ENCODE measurements at places on chromosomes 4 and X.

DNA sequence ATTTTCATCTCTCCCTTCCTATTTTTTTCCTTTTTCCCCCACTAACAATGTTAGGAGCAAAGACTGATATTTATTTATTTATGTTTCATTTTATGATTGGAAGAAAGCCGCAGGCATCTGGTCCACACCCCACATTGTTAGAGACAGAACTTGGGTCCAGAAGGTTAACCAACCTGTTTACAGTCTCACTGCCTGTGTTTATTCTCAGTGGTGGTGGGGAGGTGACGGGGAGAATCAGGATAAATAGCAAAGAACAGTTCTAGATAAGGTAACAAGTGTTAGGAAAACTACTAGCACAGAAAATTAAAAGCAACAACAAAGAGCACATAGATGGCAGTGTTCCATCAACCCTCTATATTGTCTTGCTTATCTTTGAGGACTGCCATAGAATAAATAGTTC lies 301.7 kb upstream of the DIPK2B start:
- no peaks in the 10 kb centered on the region for H3K4me1 ChIP-seq
- no peak for DNase-seq
- peaks cover 8% of the 10 kb centered on the region for H3K27me3 ChIP-seq
- H3K4me3 ChIP-seq: no peak overlapping the region
- H3K27ac ChIP-seq: no peak overlapping the region

DNA sequence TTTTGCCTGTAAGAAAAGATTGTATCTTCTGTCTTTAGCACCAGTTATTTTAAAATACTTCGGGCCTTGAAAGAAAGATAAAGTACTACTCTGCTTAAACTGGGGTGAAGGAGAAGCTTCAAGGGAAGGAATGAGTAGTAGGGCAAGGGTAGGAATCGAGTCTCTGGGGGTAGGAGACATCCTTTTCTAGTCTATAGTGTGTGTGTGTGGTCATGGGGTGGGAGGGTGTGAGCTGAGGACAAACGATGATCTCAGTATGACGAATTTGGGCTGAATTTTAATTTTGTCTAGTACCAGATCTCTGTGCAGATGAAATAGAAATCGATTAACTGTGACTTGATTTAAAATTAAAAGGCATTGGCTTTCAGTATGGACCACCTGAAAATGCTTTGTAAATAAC lies 3.3 kb upstream of the MYOZ2 start:
- H3K27me3 ChIP-seq: no peaks in the 10 kb centered on the region
- H3K4me1 ChIP-seq: no peaks in the 10 kb centered on the region
- H3K36me3 ChIP-seq: no peaks in the 10 kb centered on the region
- H3K4me3 ChIP-seq: no peak overlapping the region
- H3K27ac ChIP-seq: no peak overlapping the region

DNA sequence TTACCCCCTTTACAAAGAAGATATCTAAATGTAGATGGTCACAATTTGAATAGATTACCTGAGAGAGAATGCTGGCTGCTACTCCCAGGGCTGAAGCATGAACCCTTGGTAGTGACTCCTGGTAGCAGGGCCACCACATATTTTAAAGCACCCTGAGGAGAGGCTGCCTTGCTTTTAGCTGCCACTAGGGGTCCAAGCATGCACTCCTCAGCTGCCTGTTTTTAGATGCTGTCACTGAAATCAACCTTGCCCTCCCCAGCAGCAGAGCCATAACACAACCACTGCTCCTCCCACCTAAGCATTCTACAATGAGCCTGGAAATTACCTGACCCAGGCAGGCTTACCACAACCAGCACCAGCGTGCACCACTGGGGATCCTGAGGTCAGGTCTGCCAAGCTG lies 850.9 kb downstream of the FAM133A start:
- no peaks in the 10 kb centered on the region for H3K27me3 ChIP-seq
- H3K36me3 ChIP-seq: no peaks in the 10 kb centered on the region
- H3K4me1 ChIP-seq: no peaks in the 10 kb centered on the region
- DNase-seq: no peak
- H3K27ac ChIP-seq: no peak overlapping the region

GRCh38 chrX:153668423-153669173 lies 5.0 kb downstream of the PNCK start:
- no peak overlapping the region for H3K27ac ChIP-seq
- H3K4me1 ChIP-seq: peaks cover 5% of the 10 kb centered on the region
- peaks cover 7% of the 10 kb centered on the region for H3K27me3 ChIP-seq
- no peak overlapping the region for H3K4me3 ChIP-seq

- H3K4me3 ChIP-seq: peak overlapping the region; percentile 55
- peak overlapping the region; percentile 91 for H3K27ac ChIP-seq
- no peak for DNase-seq
- peaks cover 57% of the 10 kb centered on the region for H3K4me1 ChIP-seq
- H3K36me3 ChIP-seq: no peaks in the 10 kb centered on the region
- no peaks in the 10 kb centered on the region for H3K27me3 ChIP-seq
These were observed 5.7 kb upstream of the GPR174 start for GRCh38 chrX:79138658-79139241.

GRCh38 chrX:19225909-19226308 lies 103.6 kb upstream of the ADGRG2 start:
- no peaks in the 10 kb centered on the region for H3K36me3 ChIP-seq
- H3K27ac ChIP-seq: no peak overlapping the region
- no peaks in the 10 kb centered on the region for H3K4me1 ChIP-seq
- peaks cover 5% of the 10 kb centered on the region for H3K27me3 ChIP-seq

DNA sequence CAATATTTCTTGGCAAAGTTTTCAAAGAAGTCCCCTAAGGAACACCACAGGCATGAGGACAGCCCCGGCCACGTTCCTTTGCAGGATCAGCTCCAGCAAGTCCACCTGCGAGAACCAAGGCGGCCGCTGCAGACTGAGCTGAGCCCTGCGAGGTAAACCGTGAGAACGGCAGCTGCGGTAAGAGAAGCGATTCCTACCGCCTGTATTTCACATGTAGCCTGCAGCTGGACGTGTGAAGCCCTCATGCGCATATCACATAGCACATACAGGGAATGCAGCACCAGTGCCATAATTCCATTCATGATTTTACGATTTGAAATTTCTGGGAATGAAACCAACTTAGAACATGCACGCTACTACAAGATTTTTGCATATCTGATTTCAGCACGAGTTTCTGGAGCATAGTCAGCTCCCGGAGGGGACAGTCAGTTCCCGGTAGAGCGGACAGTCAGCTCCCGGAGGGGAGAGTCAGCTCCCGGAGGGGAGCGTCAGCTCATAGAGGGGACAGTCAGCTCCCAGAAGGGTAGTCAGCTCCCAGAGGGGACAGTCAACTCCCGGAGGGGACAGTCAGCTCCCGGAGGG lies 41.7 kb downstream of the FGFRL1 start:
- peaks cover 21% of the 10 kb centered on the region for H3K4me1 ChIP-seq
- H3K4me3 ChIP-seq: no peak overlapping the region
- peaks cover 10% of the 10 kb centered on the region for H3K27me3 ChIP-seq
- H3K36me3 ChIP-seq: no peaks in the 10 kb centered on the region

GRCh38 chr4:91622925-91623602 lies 680.7 kb upstream of the GRID2 start:
- H3K27me3 ChIP-seq: no peaks in the 10 kb centered on the region
- H3K36me3 ChIP-seq: no peaks in the 10 kb centered on the region
- no peak for DNase-seq
- no peaks in the 10 kb centered on the region for H3K4me1 ChIP-seq
- no peak overlapping the region for H3K27ac ChIP-seq

GRCh38 chr4:84126061-84126787 lies 372.9 kb downstream of the NKX6-1 start:
- no peaks in the 10 kb centered on the region for H3K4me1 ChIP-seq
- DNase-seq: no peak
- no peaks in the 10 kb centered on the region for H3K36me3 ChIP-seq
- no peak overlapping the region for H3K4me3 ChIP-seq

DNA sequence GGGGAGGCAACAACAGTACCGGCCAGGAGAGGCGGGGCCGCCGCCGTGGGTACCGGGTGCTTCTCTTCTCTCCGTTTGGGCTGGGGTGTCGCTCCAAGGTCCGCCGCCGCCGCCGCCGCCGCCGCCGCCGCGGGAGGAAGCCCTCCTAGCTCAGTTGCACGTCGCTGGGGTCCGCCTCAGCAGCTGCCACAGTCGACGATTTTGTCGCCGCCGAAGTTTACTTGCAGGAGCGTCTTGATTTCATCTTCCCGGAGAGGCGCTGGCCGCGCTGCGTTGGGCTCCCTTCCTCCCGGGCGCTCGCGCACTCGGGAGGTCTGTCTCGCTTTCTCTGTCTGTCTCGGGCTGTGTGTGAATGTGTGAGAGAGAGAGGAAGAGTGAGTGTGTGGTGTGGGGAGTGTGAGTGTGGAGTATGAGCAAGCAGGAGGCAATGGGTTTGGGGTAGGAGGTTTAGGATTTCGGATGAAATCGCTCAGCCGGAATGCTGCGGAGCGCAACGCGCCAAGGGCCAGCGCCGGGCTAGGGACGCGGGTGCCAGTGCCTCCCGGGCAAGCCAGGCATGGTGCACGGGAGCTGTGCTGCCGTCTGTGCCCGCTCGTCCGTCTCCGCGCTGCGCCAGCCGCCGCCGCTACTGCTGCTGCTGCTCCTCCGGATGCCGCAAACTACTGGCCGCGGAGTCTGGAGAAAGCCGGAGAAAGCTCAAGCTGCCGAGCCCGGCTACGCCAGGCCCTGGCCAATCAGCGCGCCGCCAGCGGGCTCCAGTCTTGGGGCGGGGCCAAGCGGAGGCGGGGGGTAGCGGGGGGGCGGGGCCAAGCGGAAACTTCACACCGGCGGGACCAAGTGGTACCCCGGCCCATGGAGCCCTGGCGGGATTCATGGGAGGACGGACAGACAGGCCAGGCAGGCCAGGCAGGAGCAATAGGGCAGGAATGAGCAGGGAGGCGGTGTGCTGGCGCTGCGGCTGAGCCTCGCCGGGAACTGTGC lies at the start of gene PCDH19:
TSS of gene PCDH19 (minus strand) at position 664 of the 981 bp plus-strand sequence. CDS start 1,676 bp downstream, outside the sequence.
- DNase-seq: no peak
- no peak within 1 kb of the TSS for H3K27ac ChIP-seq

- H3K27me3 ChIP-seq: no peaks in the 10 kb centered on the region
- H3K4me3 ChIP-seq: no peak overlapping the region
- no peaks in the 10 kb centered on the region for H3K4me1 ChIP-seq
- no peaks in the 10 kb centered on the region for H3K36me3 ChIP-seq
- H3K27ac ChIP-seq: no peak overlapping the region
- DNase-seq: no peak
These were observed 107.2 kb upstream of the NALF2 start for GRCh38 chrX:69396916-69397315.

DNA sequence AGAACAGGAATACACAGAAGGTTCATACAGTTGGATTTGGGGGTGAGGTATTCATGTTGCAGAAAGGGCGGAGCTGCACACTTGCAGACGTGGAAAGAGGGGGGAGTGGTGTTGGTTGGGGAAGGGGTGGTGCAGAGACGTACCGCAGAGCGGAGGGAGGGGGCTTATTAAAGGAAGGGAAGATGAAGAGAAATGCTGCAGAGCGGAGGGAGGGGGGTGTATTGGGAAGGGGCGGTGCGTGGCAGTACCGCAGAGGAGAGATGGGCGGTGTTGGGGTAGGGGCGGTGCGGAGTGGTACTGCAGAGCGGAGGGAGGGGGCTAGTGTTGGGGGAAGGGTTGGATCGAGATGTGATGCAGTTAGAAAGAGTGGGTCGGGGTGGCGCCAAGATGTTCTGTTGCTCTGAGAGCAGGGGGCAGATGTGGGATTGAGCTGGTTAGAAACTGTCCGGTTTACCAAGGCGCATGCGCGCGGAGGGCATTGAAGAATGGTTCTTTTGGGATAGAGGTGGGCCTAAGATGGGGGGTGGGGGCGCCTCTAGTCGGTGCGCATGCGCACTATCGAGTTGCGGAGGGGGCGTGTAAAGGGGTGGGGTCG lies 900 bp downstream of the TRO start:
- H3K4me1 ChIP-seq: peaks cover 17% of the 10 kb centered on the region
- no peak overlapping the region for H3K27ac ChIP-seq
- DNase-seq: peak; percentile 19
- H3K4me3 ChIP-seq: peak overlapping the region; percentile 88
- H3K27me3 ChIP-seq: no peaks in the 10 kb centered on the region

- H3K27me3 ChIP-seq: no peaks in the 10 kb centered on the region
- H3K36me3 ChIP-seq: no peaks in the 10 kb centered on the region
- no peak for DNase-seq
- H3K4me3 ChIP-seq: no peak overlapping the region
- H3K27ac ChIP-seq: no peak overlapping the region
- no peaks in the 10 kb centered on the region for H3K4me1 ChIP-seq
These were observed 103.1 kb upstream of the UGT8 start for GRCh38 chr4:114495471-114495928.

GRCh38 chrX:154308108-154308946 lies 12.7 kb downstream of the TKTL1 start:
- H3K4me1 ChIP-seq: peaks cover 47% of the 10 kb centered on the region
- no peaks in the 10 kb centered on the region for H3K36me3 ChIP-seq
- H3K27me3 ChIP-seq: no peaks in the 10 kb centered on the region
- H3K4me3 ChIP-seq: no peak overlapping the region
- no peak overlapping the region for H3K27ac ChIP-seq
- peak; percentile 52 for DNase-seq

DNA sequence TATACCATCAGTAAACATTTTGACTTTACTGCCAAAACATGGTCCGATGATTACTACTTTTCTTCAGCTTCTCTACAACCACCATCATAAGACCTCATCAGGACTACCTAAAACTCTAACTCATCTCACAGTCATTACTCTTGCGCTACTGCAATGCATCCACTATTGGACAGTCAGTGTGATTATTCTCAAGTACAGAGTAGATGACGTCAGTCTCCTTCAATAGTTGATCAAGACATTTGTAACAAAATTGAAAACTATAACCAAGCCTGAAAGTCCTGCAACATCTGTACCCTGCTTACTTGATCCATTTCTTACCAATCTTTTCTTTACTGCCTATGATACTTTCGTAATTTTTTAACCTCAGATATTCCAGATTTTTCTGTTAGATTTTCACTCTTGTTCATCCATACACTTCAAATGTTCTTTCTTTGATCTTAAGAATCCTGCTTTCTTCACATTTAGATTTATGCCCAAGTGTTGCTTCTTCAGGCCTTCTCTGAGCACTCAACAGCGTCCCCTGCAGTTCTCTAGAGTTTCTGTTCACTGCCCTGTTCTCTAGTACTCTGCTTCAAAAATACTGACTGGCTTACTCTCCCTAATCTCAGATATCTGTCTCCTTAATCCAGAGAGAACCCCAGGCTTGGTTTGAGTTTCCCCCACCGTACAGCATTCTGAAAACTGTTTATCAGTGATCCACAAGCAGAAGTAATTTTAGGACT lies 1517.6 kb downstream of the STIM2 start:
- no peaks in the 10 kb centered on the region for H3K27me3 ChIP-seq
- no peaks in the 10 kb centered on the region for H3K36me3 ChIP-seq
- no peak overlapping the region for H3K4me3 ChIP-seq
- H3K27ac ChIP-seq: no peak overlapping the region
- no peaks in the 10 kb centered on the region for H3K4me1 ChIP-seq
